Natural killer cell treated with Interleukin-12 subunit alpha and Interleukin-12 subunit beta and Interleukin-15 and Interleukin-18, amount 100 ng/mL, for 72 hours (primary cell): ENCODE measurements at places on chromosomes 12 and 14. TPM values are rescaled to one million over a fixed set of nuclear protein-coding genes. Genes with fewer than 3 reads are reported as not detected.
A peak's percentile ranks its signal among the peaks of the same experiment; 100 is the strongest.

Gene PUS7L
- 22.2 TPM for total RNA-seq

DNA sequence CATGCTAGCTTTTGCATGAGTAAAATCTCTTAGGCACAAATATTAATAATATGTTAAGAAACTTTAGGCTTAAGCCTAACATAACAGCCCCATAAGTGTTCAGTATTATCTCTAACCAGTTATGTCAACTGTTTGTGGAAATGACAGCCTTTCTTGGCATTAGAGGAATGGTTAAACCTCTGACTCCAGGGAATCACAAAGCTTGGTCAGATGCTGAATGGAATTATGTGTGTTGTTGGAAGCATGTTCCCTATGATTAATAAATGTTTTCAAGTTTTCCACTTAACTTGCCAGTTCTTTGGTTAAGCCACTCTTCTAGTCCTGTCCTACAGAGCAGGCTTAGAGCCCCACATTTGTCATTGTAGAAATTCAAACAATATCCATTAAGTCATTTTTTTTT is 17.0 kb downstream of the PSEN1 start:
- H3K27me3 ChIP-seq = no peaks in the 10 kb centered on the region
- no peak overlapping the region for H3K4me3 ChIP-seq
- H3K36me3 ChIP-seq = no peaks in the 10 kb centered on the region
- no peak overlapping the region for H3K27ac ChIP-seq
- DNase-seq = no peak
- peaks cover 1% of the 10 kb centered on the region for H3K4me1 ChIP-seq

Gene TAS2R31
- 11.4 TPM for total RNA-seq

GRCh38 chr12:16094437-16094836 is 183.0 kb downstream of the SLC15A5 start:
- no peaks in the 10 kb centered on the region for H3K4me1 ChIP-seq
- no peak overlapping the region for H3K27ac ChIP-seq
- H3K36me3 ChIP-seq = no peaks in the 10 kb centered on the region
- no peak overlapping the region for H3K4me3 ChIP-seq

Gene HHIPL1
- total RNA-seq = not detected

- H3K36me3 ChIP-seq = peaks cover 6% of the 10 kb centered on the region
- no peaks in the 10 kb centered on the region for H3K27me3 ChIP-seq
- no peaks in the 10 kb centered on the region for H3K4me1 ChIP-seq
- no peak for DNase-seq
Observed at GRCh38 chr12:18382236-18382885, 121.0 kb downstream of the PIK3C2G start.

Gene STK38L
- 14.5 TPM for total RNA-seq

DNA sequence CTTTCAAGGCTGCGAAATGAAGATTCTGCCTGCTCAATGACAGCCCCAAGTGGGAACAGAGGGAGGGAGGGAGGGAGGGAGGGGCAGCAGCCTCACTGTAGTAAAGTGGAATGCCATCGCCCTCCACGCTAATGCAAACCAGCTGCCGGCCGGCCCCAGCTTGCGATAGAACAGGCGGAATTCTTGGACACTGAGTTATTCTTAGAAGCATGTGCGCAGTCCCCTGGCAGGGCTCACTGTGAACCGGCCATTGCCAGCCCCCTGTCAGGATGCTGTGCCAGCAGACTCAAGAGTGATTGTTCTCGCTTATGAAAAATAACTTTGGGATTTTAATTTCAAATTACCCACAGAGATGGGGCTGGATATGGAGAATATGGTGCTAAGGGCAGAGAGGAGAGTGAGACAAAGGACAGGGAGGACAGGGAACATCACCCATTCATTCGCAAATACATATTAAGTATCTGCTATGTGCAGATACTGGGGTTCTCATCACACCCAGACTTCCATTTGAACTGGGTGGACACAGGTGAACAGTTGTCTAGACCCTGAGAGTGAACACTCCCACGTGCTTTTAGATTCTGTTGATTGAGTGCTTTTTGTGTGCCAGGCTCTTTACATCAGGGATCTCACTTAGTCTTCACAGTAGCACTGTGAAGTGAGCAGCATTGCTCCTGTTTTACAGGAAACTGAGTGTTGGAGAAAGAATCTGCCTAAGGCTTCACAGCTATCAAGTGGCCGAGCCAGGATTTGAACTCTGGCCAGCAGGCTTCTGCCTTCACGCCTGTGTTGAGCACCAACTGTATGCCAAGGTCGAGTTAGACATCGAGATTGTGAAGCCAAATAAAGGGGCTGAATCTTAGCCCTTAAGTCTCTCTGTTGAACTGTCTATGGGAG is 192.9 kb downstream of the C12orf75 start:
- DNase-seq = no peak
- peaks cover 18% of the 10 kb centered on the region for H3K27me3 ChIP-seq
- H3K36me3 ChIP-seq = peaks cover 3% of the 10 kb centered on the region
- no peak overlapping the region for H3K4me3 ChIP-seq
- H3K4me1 ChIP-seq = no peaks in the 10 kb centered on the region

Gene SMCO2
- total RNA-seq = 1.0 TPM

- no peak for DNase-seq
Observed at GRCh38 chr12:10147714-10148403, 17.9 kb upstream of the CLEC7A start.

DNA sequence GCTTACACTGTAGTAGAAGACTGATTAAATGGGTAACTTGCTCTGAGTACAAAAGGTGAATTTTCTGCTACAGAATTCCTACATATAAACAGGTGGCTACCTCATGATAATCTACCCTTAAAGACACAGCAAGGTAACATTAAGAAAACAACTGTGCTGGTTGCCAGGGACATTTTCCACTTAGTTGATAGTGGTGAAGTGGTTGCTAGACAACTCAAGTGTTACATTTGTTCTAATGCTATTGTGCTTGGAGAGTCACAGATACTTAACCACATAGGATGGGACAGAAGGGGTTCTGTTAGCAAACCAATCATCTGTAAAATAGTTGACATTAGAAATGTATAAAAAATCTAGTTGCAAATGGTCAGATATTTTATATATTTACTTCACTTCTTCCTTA is 870.3 kb upstream of the SEL1L start:
- H3K27me3 ChIP-seq = no peaks in the 10 kb centered on the region
- no peak for DNase-seq

GRCh38 chr14:100322138-100322957 is 791 bp upstream of the SLC25A47 start:
- H3K27ac ChIP-seq = no peak overlapping the region
- H3K4me1 ChIP-seq = peaks cover 4% of the 10 kb centered on the region
- no peak for DNase-seq
- H3K27me3 ChIP-seq = no peaks in the 10 kb centered on the region
- no peak overlapping the region for H3K4me3 ChIP-seq

- H3K27me3 ChIP-seq = no peaks in the 10 kb centered on the region
- peaks cover 15% of the 10 kb centered on the region for H3K4me1 ChIP-seq
- no peak overlapping the region for H3K27ac ChIP-seq
- no peak for DNase-seq
- H3K4me3 ChIP-seq = no peak overlapping the region
- peaks cover 2% of the 10 kb centered on the region for H3K36me3 ChIP-seq
Observed at GRCh38 chr12:9391815-9392214, 183.6 kb upstream of the PZP start.

- H3K36me3 ChIP-seq = no peaks in the 10 kb centered on the region
- H3K27ac ChIP-seq = no peak overlapping the region
- peaks cover 15% of the 10 kb centered on the region for H3K27me3 ChIP-seq
- peak; percentile 15 for DNase-seq
Observed at GRCh38 chr14:96240641-96241040, 15.4 kb upstream of the BDKRB1 start.

GRCh38 chr14:53619691-53620231 is 336.9 kb downstream of the BMP4 start:
- no peak for DNase-seq
- H3K4me3 ChIP-seq = no peak overlapping the region
- H3K36me3 ChIP-seq = no peaks in the 10 kb centered on the region
- no peaks in the 10 kb centered on the region for H3K4me1 ChIP-seq
- H3K27me3 ChIP-seq = no peaks in the 10 kb centered on the region

Gene MYBPC1
- total RNA-seq = not detected

- H3K27ac ChIP-seq = no peak overlapping the region
- no peak overlapping the region for H3K4me3 ChIP-seq
- DNase-seq = no peak
Observed at GRCh38 chr12:92624236-92624635, 78.6 kb upstream of the PLEKHG7 start.

DNA sequence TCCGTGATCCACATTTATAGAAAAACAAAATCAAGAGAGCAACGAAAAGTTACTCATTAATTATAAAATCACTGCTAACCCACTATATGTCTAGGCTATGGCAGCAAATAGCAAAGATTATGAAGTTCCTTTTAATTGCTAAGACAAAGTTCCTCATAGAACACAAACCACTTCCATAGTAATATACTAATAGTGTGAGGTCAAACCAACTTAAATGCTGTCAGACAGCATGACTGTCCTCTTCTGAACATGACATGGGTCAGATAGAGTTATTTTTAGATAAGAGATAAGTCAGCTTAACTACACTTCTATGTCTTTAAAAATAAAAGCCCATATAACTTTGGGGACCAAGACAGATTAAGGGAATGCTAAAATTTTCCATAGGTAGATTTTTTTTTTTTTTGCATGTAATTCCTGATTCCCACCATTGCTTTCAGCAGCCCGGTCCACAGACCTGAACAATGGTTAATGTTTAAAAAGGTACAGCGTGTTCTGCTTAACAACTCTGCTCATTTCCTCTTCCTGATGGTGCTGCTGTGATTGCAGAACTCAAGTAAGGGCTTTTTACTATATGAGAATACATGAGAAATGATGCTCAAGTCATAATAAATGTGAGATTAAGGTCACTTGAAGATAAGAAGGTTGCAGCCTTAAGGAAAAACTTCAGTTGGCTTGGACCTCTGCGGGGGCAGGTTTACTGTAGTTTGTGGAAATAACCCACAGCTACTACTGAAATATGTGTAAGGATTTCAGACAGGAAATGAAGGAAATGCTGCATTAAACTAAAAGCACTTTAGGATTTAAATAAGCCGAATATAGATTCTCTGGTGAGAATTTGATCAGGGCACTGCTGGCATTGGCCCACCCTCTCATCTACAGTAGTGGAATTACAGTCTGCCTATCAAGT is 37.7 kb upstream of the DUSP6 start:
- H3K36me3 ChIP-seq = peaks cover 4% of the 10 kb centered on the region
- peak overlapping the region; percentile 57 for H3K4me3 ChIP-seq
- H3K27ac ChIP-seq = peak overlapping the region; percentile 81

- H3K4me3 ChIP-seq = no peak overlapping the region
- H3K27ac ChIP-seq = no peak overlapping the region
- no peak for DNase-seq
- peaks cover 8% of the 10 kb centered on the region for H3K4me1 ChIP-seq
- H3K27me3 ChIP-seq = no peaks in the 10 kb centered on the region
Observed at GRCh38 chr12:15708396-15709076, 80.7 kb downstream of the EPS8 start.

Gene ZDHHC22
- not detected for total RNA-seq

GRCh38 chr14:100678469-100678828 is 48.2 kb upstream of the DLK1 start:
- no peak overlapping the region for H3K27ac ChIP-seq
- H3K4me1 ChIP-seq = peaks cover 4% of the 10 kb centered on the region
- H3K4me3 ChIP-seq = no peak overlapping the region
- peaks cover 13% of the 10 kb centered on the region for H3K27me3 ChIP-seq
- no peak for DNase-seq
- no peaks in the 10 kb centered on the region for H3K36me3 ChIP-seq

- no peaks in the 10 kb centered on the region for H3K27me3 ChIP-seq
- no peak overlapping the region for H3K27ac ChIP-seq
- no peaks in the 10 kb centered on the region for H3K4me1 ChIP-seq
- no peak overlapping the region for H3K4me3 ChIP-seq
- no peaks in the 10 kb centered on the region for H3K36me3 ChIP-seq
- DNase-seq = no peak
Observed at GRCh38 chr12:131671871-131672270, 39.0 kb upstream of the SFSWAP start.

- no peak overlapping the region for H3K27ac ChIP-seq
- no peaks in the 10 kb centered on the region for H3K4me1 ChIP-seq
- H3K36me3 ChIP-seq = no peaks in the 10 kb centered on the region
- no peak for DNase-seq
Observed at GRCh38 chr12:32369202-32369601, 30.2 kb upstream of the FGD4 start.

DNA sequence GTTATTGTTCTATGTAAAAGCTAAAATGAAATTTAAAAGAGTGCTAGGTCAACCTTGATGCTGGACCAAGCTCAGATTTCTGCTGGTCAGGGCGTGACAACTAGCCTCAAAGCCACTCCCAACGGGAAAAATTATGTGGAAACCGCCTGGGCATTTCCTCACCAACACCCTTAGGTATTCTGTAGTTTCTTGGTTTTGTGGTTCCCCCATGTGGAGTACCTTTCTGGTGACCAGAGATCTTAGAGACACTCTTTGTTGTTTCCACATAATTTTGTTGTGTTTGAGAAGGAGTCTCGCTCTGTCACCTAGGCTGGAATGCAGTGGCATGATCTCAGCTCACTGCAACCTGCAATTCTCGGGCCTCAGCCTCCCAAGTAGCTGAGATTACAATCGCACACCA is 119.9 kb downstream of the DENND5B start:
- H3K27me3 ChIP-seq = peaks cover 8% of the 10 kb centered on the region
- no peak overlapping the region for H3K27ac ChIP-seq
- H3K36me3 ChIP-seq = no peaks in the 10 kb centered on the region

DNA sequence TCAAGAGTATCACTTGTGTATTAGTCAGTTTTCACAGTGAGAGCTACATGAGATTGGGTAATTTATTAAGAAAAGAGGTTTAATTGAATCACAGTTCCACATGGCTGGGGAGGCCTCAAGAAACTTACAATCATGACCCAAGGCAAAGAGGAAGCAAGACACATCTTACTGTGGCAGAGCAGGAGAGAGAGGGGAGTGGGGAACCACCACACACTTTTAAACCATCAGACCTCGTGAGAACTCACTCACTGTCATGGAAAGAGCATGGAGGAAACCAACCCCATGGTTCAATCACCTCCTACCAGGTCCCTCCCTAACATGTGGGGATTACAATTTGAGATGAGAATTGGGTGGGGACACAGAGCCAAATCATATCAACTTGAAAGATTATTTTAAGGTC is 522.9 kb downstream of the FLRT2 start:
- H3K27me3 ChIP-seq = no peaks in the 10 kb centered on the region
- no peaks in the 10 kb centered on the region for H3K36me3 ChIP-seq
- no peak overlapping the region for H3K4me3 ChIP-seq
- peak overlapping the region; percentile 46 for H3K27ac ChIP-seq

Gene CEBPE
- total RNA-seq = not detected

GRCh38 chr12:45017916-45018315 is 33.0 kb downstream of the DBX2 start:
- H3K4me3 ChIP-seq = no peak overlapping the region
- DNase-seq = no peak
- no peak overlapping the region for H3K27ac ChIP-seq
- H3K36me3 ChIP-seq = no peaks in the 10 kb centered on the region
- H3K4me1 ChIP-seq = no peaks in the 10 kb centered on the region
- no peaks in the 10 kb centered on the region for H3K27me3 ChIP-seq

DNA sequence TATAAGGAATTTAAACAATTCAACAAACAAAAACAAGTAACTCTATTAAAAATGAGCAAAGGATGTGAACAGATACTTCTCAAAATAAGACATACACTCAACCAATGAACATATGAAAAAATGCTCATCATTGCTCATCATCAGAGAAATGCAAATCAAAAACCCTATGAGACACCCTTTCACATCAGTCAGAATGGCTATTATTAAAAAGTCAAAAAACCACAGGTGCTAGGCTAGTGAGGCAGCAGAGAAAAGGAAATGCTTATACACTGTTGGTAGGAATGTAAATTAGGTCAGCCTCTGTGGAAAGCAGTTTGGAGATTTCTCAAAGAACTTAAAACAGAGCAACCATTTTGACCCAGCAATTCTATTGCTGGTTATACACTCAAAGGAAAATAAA is 52.0 kb downstream of the NAV3 start:
- H3K27ac ChIP-seq = no peak overlapping the region
- no peaks in the 10 kb centered on the region for H3K4me1 ChIP-seq
- H3K36me3 ChIP-seq = no peaks in the 10 kb centered on the region
- H3K27me3 ChIP-seq = no peaks in the 10 kb centered on the region
